Tibial nerve (tissue), 4 donors: ENCODE measurements at places on chromosomes 2 and 18. TPM values are rescaled to one million over a fixed set of nuclear protein-coding genes. Genes with fewer than 3 reads are reported as not detected.

Gene ARMC9
- 19.3 TPM for total RNA-seq

DNA sequence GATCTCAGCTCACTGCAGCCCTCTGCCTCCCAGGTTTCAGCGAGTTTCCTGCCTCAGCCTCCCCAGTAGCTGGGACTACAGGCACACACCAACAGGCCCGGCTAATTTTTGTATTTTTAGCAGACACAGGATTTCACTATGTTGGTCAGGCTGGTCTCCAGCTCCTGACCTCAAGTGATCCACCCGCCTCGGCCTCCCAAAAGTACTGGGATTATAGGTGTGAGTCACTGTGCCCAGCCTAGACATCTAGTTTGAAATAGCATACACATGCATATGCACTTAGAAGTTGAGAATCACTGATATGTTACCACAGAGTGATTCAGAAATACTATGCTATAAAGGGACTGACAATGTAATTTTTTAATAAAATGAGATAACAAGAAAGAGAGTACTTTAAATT lies 69.8 kb upstream of the CDKL4 start:
- DNase-seq: no peak
- no peak overlapping the region for H3K27ac ChIP-seq
- no peaks in the 10 kb centered on the region for H3K4me1 ChIP-seq
- H3K4me3 ChIP-seq: no peak overlapping the region

GRCh38 chr2:96921561-96922319 lies 51.9 kb upstream of the SEMA4C start:
- H3K36me3 ChIP-seq: no peaks in the 10 kb centered on the region
- H3K27ac ChIP-seq: no peak overlapping the region
- DNase-seq: no peak
- no peaks in the 10 kb centered on the region for H3K4me1 ChIP-seq

Gene CD226
- total RNA-seq: 0.84 TPM

- no peaks in the 10 kb centered on the region for H3K27me3 ChIP-seq
- no peaks in the 10 kb centered on the region for H3K36me3 ChIP-seq
- peak; percentile 26 for DNase-seq
- no peaks in the 10 kb centered on the region for H3K4me1 ChIP-seq
- peak within 1 kb of the TSS; percentile 29 for H3K4me3 ChIP-seq
Observed at GRCh38 chr2:186848873-186849578, at the start of gene ZSWIM2. TSS of gene ZSWIM2 (minus strand) at chr2:186849170. CDS start at chr2:186849130, 40 bp downstream.

Gene PJVK
- 7.5 TPM for total RNA-seq

Gene HOXD11
- 1.8 TPM for total RNA-seq

Gene NTSR2
- total RNA-seq: 4.2 TPM

Gene CCL20
- not detected for total RNA-seq

- no peak overlapping the region for H3K4me3 ChIP-seq
- H3K27me3 ChIP-seq: no peaks in the 10 kb centered on the region
- H3K4me1 ChIP-seq: no peaks in the 10 kb centered on the region
- no peaks in the 10 kb centered on the region for H3K36me3 ChIP-seq
- H3K27ac ChIP-seq: no peak overlapping the region
- no peak for DNase-seq
Observed at GRCh38 chr2:72129681-72130340, 17.9 kb downstream of the CYP26B1 start.

DNA sequence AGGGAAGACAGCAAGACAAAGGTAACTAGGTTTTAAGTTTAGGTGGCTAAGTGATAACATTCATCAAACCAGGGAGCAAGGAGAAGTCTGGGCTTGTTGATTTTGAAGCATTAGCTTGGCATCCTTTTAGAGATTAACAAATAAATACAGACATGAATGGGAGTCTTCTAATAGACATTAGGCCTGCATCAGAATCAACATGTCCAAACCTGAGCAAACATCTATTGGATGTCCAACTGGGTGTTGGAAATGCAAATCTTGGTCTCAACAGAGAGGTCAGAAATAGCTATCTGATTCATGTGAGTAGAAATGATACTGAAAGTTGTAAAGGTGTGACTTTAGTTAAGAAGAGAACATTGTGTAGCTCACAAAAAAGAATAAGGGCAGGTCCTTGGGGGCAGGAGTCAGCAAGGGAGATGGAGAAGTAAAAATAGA lies 85.5 kb upstream of the RND3 start:
- DNase-seq: no peak
- no peaks in the 10 kb centered on the region for H3K36me3 ChIP-seq
- no peak overlapping the region for H3K4me3 ChIP-seq
- H3K27ac ChIP-seq: no peak overlapping the region

GRCh38 chr2:177391822-177392372 lies 676 bp upstream of the AGPS start:
- no peaks in the 10 kb centered on the region for H3K27me3 ChIP-seq
- peaks cover 44% of the 10 kb centered on the region for H3K4me1 ChIP-seq
- H3K27ac ChIP-seq: no peak overlapping the region
- peak overlapping the region; percentile 88 for H3K4me3 ChIP-seq

DNA sequence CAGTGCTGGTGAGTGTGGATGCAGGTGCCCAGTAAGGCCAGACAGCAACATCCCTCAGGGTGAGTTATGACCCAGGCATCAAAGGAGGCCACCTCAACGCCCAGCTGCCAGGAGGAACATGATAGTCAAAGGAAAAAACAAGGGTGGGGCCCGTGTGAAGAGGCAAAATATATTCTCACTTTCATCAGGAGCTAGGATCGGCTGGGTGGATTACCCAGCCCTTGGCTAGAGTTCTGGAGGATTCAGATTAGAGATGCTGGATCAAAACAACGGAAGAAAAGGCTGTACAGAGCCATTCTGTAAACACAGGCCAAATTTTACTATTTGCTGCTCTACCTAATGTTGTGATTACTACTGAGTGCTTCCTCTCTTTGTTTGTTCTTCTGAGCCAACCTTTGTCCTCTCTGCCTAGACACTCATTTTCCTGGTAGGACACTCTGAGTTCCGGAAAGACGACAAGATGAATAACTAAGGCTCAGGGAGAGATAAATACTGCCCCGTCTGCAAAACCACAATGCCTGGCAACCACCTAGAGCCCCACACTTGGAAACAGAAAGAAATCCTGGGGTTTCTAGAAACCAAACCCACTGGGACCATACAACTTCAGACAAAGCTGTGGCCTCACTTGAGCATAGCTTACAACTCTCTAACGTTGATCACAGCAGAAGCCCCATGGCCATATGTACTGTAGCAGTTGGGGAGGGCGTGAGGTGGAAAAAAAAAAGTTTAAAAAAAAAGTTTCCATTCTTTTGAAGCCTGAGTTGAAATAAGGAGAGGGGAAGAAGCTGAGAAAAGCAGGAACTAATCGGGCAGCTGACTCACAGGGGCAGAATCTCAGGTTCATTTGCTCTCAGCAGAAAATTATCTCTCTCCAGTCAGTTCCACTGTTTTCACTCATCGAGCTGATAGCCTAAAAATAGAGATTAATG lies 17.8 kb upstream of the PMAIP1 start:
- DNase-seq: no peak
- H3K4me1 ChIP-seq: peaks cover 26% of the 10 kb centered on the region
- no peaks in the 10 kb centered on the region for H3K36me3 ChIP-seq
- no peaks in the 10 kb centered on the region for H3K27me3 ChIP-seq

- H3K27ac ChIP-seq: no peak overlapping the region
- peaks cover 5% of the 10 kb centered on the region for H3K4me1 ChIP-seq
- H3K4me3 ChIP-seq: no peak overlapping the region
- DNase-seq: no peak
Observed at GRCh38 chr2:239790721-239791120, 234.4 kb downstream of the NDUFA10 start.

Gene POTEJ
- total RNA-seq: not detected

Gene DNAH6
- total RNA-seq: 2.7 TPM

Gene TNFAIP6
- total RNA-seq: 6.7 TPM

Gene ERICH2
- not detected for total RNA-seq

Gene DSG2
- total RNA-seq: 6.6 TPM

Gene GEN1
- 6.1 TPM for total RNA-seq

- no peak overlapping the region for H3K4me3 ChIP-seq
- no peaks in the 10 kb centered on the region for H3K36me3 ChIP-seq
- no peak overlapping the region for H3K27ac ChIP-seq
- DNase-seq: no peak
Observed at GRCh38 chr2:174004905-174005605, 39.9 kb upstream of the SP3 start.

DNA sequence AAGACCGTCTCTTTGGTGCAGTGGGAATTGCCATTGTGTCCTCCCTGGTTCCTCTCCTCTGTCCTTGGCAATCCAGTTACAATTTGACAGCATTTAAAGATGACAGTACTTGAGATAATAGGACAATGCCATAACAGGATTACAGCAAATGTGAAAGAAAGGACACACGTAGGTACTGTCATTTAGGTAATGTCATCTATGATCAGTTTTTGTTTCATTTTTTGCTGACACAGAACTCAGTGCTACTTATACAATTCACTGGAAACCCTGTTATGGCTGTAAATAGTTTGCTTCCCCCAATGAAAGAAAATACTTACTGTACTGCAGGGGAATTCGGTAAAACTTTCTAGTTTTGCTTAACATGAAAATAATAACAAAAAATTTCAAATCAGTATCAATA lies 65.2 kb downstream of the BCL11A start:
- H3K27ac ChIP-seq: no peak overlapping the region
- no peak for DNase-seq
- no peaks in the 10 kb centered on the region for H3K36me3 ChIP-seq
- H3K4me3 ChIP-seq: no peak overlapping the region

Gene MEP1B
- not detected for total RNA-seq

Gene POTEI
- not detected for total RNA-seq

DNA sequence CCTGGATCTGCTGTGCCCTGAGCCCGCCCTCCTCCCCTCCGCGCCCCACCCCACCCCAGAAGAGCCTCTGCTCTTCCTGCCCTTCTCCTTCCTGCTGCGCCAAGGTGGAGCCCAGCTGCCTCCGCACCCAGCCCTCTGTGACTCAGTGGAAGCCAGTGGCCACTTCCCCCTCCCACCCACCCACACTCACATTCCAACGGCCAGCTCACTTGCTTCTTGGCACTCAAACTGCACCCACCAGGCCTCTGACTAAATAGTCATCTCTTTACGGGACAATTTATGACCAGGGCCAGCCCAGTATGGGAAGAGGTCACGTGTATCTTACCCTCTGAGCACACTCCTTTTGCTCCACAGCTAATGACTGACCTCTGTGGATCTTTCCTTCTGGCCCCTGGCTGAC lies 150.4 kb upstream of the SLC1A4 start:
- H3K27ac ChIP-seq: peak overlapping the region; percentile 25
- H3K27me3 ChIP-seq: no peaks in the 10 kb centered on the region
- H3K4me3 ChIP-seq: no peak overlapping the region
- no peaks in the 10 kb centered on the region for H3K36me3 ChIP-seq
- H3K4me1 ChIP-seq: peaks cover 9% of the 10 kb centered on the region

Gene IGFBP2
- total RNA-seq: 165 TPM

GRCh38 chr2:9945596-9945995 lies 5.9 kb upstream of the GRHL1 start:
- no peak for DNase-seq
- no peaks in the 10 kb centered on the region for H3K27me3 ChIP-seq
- H3K4me1 ChIP-seq: no peaks in the 10 kb centered on the region
- H3K4me3 ChIP-seq: no peak overlapping the region
- H3K27ac ChIP-seq: no peak overlapping the region
